ENCODE measurements at places on chromosomes 4 and X.

DNA sequence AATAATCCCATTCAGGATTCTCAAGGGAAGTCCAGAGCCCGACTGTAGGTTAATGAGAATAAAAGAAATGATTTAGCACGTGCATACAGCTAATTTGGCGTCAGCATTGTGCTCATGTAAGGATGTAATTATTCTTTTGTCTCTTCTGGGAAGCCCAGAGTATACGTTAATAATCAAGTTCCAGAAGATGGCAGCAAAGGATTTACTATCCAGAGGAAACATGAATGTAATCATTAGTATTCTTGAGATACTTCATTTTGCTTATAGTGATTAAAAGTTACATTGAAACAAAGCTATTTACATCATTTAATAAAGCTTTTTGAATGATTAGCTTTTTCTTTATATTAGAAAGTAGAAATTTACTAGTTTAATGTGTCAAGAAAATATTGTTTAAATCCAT is 27.1 kb upstream of the MAP9 start:
- DNase-seq: no peak

DNA sequence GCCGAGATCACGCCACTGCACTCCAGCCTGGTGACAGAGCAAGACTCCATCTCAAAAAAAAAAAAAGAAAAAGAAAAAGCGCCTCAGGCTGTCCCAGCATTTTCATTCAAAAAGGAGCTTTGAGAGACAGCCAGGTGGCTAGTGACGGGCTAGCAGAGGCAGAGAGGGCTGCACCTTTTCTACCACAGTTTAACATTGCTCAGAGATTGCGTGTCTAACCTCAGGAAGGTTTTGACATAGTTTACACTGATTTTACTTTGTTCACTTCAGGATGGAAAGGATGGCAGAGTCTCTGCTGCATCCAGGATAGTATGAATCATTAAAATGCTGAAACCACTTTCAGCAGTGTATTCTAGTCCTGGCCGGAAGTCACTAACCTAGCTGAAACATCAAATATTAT is 28.1 kb downstream of the ZFP42 start:
- DNase-seq: no peak

DNA sequence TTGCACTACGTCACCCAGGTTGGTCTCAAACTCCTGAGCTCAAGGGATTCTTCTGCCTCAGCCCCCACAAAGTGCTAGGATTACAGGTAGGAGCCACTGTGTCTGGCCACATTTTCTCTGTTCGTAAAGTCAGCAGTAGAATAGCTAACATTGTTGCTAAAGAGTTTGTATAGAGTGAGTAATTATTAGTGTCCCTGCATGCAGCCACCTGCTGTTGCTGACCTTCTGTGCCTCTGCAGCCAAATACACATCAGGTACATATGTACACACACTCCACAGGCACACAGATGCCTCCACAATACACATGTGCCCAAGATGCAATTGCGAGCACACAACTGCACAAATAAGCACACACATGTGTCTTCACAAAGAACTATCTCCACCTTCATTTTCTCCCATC is 10.9 kb downstream of the DRD5 start:
- DNase-seq: no peak

GRCh38 chr4:146095091-146095690 is 80.3 kb upstream of the LSM6 start:
- peak; percentile 33 for DNase-seq

DNA sequence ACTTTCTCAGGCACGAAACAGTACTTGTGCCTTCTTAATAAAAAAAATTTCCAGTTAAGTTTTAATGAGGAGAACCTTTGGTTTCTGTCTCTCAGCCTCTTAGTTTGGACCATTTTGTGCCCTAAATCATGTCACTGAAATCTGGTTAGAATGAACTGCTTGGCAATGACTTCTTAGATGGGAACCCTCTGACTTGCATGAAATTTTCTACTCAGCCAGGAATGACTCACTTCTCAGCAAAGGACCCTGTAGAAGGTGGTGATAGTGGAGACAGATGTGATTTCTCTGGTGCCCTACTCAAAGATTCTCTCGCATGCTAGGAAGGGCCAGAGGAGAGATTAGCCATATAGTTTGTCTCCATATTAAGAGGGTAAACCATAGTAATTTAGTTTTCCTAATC is 50.5 kb downstream of the RASL11B start:
- DNase-seq: no peak

GRCh38 chrX:37640142-37640541 is 45.4 kb upstream of the XK start:
- no peak for DNase-seq

DNA sequence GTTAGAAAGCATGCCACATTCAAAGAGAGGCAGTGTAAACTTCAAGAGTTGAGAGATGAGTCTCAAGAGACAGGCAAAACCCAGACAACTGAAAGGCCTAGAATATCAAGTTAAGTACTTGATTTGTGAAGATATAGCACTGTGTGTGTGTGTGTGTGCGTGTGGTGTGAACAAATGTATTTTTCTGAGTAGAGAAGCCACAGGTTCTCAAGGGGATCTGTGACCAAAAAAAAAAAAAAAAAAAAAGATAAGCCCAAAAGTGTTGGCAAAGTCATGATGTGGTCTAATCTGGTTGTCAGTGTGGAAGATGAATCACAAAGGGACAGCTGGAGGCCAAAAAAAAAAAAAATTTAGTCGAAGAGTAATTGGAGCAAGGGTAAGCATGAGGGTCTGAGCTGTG is 3.9 kb downstream of the RIPPLY1 start:
- DNase-seq: no peak

DNA sequence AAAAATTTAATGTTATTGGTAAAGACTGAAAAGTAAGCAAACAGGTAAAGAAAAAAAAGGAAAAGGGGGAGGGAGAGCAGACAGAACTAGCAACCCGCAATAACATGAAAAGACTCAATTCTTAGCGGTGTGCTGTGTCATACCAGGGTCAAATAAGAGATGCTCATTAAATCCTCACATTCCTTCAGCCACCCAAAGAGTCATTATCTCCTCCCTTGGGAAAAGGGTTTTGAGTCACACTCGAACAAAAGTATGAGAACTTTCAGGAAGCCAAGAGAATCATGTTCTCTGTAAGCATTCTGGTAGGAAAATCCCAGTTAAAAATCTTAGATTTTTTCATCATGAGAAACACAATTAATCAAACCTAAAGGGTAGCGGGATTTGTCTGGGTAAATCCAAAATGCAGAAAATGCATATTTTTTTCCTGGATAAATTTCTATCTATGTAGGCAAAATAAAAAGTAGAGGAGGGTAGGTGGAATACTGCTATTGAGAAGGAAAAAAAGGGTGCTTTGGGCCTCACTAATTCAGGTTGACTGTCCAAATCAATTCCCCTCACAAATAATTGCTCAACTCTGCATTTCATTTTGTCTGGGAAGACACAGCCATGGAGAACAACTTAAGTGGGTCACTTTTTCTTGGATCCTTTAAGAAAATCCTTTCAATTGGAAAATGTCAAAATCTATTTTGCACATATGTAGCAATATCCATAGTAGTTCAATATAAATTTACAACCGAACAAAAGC is 23.2 kb downstream of the TNIP3 start:
- no peak for DNase-seq

All from CD4-positive, alpha-beta T cell treated with Interleukin-2 at 100 ng/mL for 4 hours (primary cell).